ENCODE measurements at places on chromosomes 13 and 19. TPM values are rescaled to one million over a fixed set of nuclear protein-coding genes. Genes with fewer than 3 reads are reported as not detected.

The FARP1 gene
- total RNA-seq, result 17.7 TPM

The PEX11G gene
- 2.7 TPM for total RNA-seq

The ZNF555 gene
- 3.7 TPM for total RNA-seq

The SYCN gene
- not detected for total RNA-seq

The STOML3 gene
- not detected for total RNA-seq

GRCh38 chr19:42086770-42087550 lies 11.0 kb downstream of the ZNF574 start:
- no peak for DNase-seq

GRCh38 chr13:87057807-87058520 lies 613.2 kb upstream of the SLITRK5 start:
- no peak for DNase-seq

DNA sequence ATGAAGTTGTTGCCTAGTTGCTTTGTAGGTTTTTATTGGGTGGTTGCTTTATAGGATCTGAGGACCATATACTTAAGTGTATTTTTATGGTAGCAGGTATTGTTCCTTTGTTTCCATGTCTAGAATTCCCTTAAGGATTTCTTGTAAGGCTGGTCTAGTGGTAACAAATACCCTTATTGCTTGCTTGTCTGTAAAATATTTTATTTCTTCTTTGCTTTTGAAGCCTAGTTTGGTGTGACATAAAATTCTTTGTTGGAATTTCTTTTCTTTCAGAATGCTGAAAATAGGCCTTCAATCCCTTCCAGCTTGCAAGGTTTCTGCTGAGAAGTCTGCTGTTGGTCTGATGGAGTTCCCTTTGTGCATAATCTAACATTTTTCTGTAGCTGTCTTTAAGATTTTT lies 18.1 kb upstream of the ZSCAN5A start:
- no peak for DNase-seq

GRCh38 chr13:52994865-52995264 lies 33.7 kb upstream of the OLFM4 start:
- DNase-seq, result no peak

- DNase-seq, result no peak
Observed at GRCh38 chr13:99327126-99327525, 19.9 kb upstream of the GPR183 start.

The KLK4 gene
- total RNA-seq, result not detected

- DNase-seq, result no peak
Observed at GRCh38 chr19:42079886-42080763, 4.2 kb downstream of the ZNF574 start.

The LGI4 gene
- 32.9 TPM for total RNA-seq

GRCh38 chr19:13172346-13173138 lies 22.3 kb downstream of the IER2 start:
- DNase-seq, result no peak

GRCh38 chr13:111912991-111913760 lies 153.8 kb upstream of the SOX1 start:
- DNase-seq, result peak; percentile 92

The JSRP1 gene
- not detected for total RNA-seq

The RANBP3 gene
- total RNA-seq, result 110 TPM

The METTL21C gene
- not detected for total RNA-seq

DNA sequence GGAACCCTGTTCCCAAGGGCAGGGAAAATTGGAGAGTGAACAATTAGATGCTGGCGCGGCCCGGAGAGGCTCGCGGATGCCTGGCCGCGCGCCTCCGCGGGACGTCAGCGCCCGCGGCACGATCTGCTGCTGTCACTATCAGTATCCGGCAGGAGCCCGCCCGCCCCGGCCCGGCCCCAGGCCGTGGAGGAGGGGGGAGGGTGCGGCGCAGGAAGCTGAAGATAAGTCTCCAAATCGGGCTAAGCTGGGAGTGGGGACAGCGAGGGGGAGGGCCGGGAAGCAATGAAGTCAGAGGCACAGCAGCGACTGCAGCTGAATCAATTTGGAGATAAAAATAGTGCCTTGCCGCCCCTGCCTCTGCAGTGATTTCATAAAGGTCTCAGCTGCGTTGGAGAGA lies 441.5 kb upstream of the KLF12 start:
- DNase-seq, result no peak

GRCh38 chr19:10717356-10718204 lies at the start of gene DNM2:
TSS of gene DNM2 (plus strand) at chr19:10718079. CDS start at chr19:10718243, 164 bp downstream.
- peak; percentile 99 for DNase-seq

The PTPRH gene
- total RNA-seq, result 4.4 TPM

- no peak for DNase-seq
Observed at GRCh38 chr13:64553411-64554129, 2676.6 kb downstream of the PCDH9 start.
